ENCODE measurements at places on chromosomes 16 and 17.
A peak's percentile ranks its signal among the peaks of the same experiment; 100 is the strongest.

- H3K27me3 ChIP-seq: no peaks in the 10 kb centered on the region
- no peaks in the 10 kb centered on the region for H3K36me3 ChIP-seq
- no peaks in the 10 kb centered on the region for H3K4me1 ChIP-seq
- H3K4me3 ChIP-seq: no peak overlapping the region
These were observed 220.8 kb downstream of the RPTOR start for GRCh38 chr17:80765241-80765961.

- no peak overlapping the region for H3K27ac ChIP-seq
- peaks cover 37% of the 10 kb centered on the region for H3K36me3 ChIP-seq
- no peaks in the 10 kb centered on the region for H3K27me3 ChIP-seq
- no peaks in the 10 kb centered on the region for H3K4me1 ChIP-seq
- no peak overlapping the region for H3K4me3 ChIP-seq
These were observed 17.8 kb downstream of the CLUH start for GRCh38 chr17:2693561-2694380.

GRCh38 chr17:61570118-61570517 lies 20.9 kb downstream of the NACA2 start:
- H3K4me3 ChIP-seq: no peak overlapping the region
- H3K4me1 ChIP-seq: no peaks in the 10 kb centered on the region
- H3K27me3 ChIP-seq: no peaks in the 10 kb centered on the region
- no peak overlapping the region for H3K27ac ChIP-seq
- H3K36me3 ChIP-seq: no peaks in the 10 kb centered on the region
- no peak for DNase-seq

DNA sequence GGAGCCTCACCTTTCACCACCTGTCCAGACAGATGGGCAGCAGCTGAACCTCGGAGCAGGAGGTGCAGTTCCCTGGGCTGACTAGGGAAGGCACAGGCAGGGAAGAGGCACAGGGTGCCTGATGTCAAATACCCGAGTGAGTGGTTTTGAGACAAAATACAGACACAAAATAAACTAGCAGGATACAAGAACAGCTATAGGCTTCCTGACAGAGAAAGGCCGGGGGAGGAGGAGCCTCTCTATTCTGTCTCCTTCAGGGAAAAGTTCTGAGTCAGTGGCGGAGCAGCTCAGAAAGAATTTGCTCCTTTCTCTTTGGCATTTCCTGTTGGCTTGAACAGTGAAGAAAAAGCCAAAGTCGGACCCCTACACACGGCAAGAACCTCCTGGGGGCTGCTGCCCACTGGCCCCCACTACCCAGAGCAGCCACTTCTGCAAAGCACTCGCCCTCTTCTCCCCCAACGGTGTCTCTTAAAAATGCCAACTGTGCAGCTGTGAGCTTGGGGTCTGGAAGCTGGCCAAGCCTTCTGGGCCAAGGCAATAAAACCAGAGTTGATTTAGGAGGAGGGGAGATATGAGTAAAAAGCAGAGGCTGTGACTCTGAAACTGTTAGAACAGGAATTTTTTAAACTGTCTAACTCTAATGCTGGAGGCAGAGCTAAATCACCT lies 14.4 kb upstream of the FAAP100 start:
- H3K36me3 ChIP-seq: peaks cover 91% of the 10 kb centered on the region
- no peak overlapping the region for H3K27ac ChIP-seq
- no peak for DNase-seq

GRCh38 chr17:78322327-78322857 lies 37.5 kb downstream of the SOCS3 start:
- no peak for DNase-seq
- H3K4me1 ChIP-seq: peaks cover 7% of the 10 kb centered on the region
- H3K4me3 ChIP-seq: no peak overlapping the region
- H3K36me3 ChIP-seq: no peaks in the 10 kb centered on the region
- no peaks in the 10 kb centered on the region for H3K27me3 ChIP-seq

- no peak overlapping the region for H3K4me3 ChIP-seq
- H3K27me3 ChIP-seq: no peaks in the 10 kb centered on the region
- no peak overlapping the region for H3K27ac ChIP-seq
- peaks cover 3% of the 10 kb centered on the region for H3K36me3 ChIP-seq
- no peaks in the 10 kb centered on the region for H3K4me1 ChIP-seq
- no peak for DNase-seq
These were observed 11.0 kb downstream of the KRT33A start for GRCh38 chr17:41339571-41340172.

DNA sequence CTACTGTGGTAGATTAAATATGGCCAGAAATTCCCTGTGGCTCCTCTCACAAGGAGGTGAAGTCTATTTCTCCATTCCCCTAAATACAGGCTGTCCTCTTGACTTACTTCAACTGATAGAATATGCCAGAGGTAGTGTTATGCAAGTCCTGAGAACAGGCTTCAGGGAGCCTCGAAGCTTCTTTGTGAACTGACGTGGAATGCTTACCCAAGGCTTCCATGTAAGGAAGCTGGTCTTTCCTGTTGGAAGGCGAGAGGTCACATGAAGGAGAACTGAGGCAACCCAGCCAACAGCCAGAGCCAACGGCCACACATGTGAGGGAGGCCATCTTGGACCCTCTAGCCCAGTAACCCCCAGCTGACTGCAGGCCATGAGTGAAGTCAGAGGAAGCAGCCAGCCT lies 267.9 kb downstream of the MRTFB start:
- DNase-seq: no peak
- no peaks in the 10 kb centered on the region for H3K4me1 ChIP-seq
- peaks cover 2% of the 10 kb centered on the region for H3K36me3 ChIP-seq
- H3K27ac ChIP-seq: no peak overlapping the region
- no peaks in the 10 kb centered on the region for H3K27me3 ChIP-seq

DNA sequence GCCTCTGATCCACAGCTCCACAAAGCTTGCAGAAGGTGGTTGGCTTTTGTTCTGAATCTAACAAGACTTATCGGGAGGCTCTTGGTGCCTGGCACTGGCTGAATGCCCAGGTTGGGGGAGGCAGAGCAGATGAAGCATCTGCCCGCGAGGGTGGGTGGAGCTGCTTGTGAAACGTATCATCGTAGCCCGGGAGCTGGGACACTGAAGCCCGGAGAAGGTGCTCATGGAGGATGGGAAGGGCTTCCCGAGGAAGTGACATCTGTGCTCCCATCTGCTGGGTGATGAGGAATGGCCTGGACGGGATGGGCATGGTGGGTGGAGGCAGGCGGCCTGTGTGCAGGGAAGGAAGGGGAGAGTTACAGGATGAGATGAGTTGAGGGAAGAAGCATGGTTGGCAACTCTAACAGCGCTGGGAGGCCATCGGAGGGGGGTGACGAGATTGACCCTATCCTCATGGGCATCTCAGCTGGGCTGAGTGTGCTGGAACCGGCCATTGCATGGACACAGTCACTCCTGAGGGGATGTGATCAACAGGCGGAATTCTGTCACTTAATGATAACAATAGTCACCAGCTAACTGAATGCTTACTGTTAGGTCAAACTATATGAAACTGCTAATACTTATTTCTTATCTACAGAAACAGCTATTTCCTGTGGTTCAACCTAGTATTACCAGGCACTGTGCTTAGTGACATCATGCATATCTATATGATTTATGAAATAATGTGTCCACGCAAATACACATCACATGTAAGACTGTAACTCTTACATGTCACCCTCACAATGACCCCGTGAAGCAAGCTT lies 102.7 kb downstream of the ABCC6 start:
- no peak overlapping the region for H3K4me3 ChIP-seq
- H3K4me1 ChIP-seq: no peaks in the 10 kb centered on the region
- no peak for DNase-seq
- H3K27ac ChIP-seq: no peak overlapping the region

DNA sequence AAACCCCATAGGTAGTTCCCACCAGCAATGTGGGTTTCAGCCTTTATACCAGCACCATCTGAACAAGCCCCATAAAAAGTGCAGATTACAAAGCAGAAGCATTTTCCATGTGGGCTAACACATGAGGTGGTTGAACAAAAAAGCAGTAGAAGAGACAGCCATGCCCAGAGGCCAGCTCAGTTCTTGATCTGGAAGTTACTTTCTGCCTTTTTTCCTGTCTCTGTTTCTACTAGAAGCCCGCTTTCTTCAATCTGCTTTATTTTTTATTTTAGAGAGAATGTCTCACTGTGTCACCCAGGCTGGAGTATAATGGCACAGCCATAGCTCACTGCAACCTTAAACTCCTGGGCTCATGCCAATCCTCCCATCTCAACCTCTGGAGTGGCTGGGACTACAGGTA lies 31.5 kb upstream of the APOH start:
- DNase-seq: no peak
- no peak overlapping the region for H3K4me3 ChIP-seq
- H3K27me3 ChIP-seq: no peaks in the 10 kb centered on the region

DNA sequence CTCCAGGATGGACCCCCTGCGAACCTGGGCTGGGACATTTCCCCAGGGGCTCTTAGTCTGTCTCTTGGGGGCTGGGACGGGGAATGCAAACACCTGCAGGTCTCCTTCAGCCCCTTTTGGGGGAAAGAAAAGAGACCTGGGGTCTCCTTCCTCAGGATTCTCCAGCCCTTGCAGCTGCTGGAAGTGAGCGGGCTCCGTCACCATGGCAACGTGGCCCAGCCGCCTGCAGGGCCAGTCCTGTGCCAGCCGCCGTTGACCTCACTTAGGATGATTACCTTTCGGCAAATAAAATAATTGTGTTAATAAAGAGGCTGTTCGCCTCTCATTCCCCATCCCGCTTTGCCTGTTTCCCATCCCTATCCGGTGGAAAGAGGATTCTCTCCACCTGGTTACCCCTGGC lies 25.7 kb downstream of the MRM1 start:
- DNase-seq: peak; percentile 61
- H3K27me3 ChIP-seq: no peaks in the 10 kb centered on the region
- H3K27ac ChIP-seq: no peak overlapping the region
- no peaks in the 10 kb centered on the region for H3K36me3 ChIP-seq
- H3K4me3 ChIP-seq: no peak overlapping the region

DNA sequence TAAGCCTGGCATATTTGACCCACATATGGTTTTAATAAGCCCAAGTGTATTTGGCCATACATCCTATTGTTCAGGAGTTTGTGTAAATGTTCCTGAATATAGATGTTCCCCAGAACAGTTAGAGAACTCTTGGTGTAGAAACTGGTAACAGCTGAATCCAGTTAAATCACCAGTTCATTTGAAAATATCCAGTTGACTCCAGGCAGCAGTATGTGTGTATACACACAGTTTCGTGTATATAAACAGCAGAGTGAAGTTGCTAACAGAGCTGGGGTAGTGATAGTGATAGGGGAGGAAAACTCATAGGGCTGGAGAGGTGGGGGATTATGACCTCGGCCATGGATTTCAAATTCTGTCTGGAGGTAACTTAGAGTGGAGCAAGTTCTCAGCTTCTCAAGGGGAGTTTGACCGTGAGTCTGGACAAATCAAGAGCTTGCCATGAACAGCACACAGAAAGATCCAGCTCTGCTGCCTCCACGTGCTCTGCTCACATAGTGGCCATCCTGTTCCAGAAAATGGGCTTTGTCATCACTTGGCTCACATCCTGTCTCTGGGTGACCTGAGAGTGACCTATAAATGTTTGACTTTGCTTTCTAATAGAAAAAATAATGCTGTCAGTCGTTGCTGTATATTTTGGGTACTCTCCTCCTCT lies 30.6 kb upstream of the MMD start:
- H3K36me3 ChIP-seq: 0 out of 2 replicates have a peak, but pooled peaks cover 3% of the 10 kb centered on the region
- no peaks in the 10 kb centered on the region for H3K27me3 ChIP-seq
- no peak for DNase-seq
- no peak overlapping the region for H3K4me3 ChIP-seq
- H3K4me1 ChIP-seq: peaks cover 3% of the 10 kb centered on the region
- no peak overlapping the region for H3K27ac ChIP-seq

DNA sequence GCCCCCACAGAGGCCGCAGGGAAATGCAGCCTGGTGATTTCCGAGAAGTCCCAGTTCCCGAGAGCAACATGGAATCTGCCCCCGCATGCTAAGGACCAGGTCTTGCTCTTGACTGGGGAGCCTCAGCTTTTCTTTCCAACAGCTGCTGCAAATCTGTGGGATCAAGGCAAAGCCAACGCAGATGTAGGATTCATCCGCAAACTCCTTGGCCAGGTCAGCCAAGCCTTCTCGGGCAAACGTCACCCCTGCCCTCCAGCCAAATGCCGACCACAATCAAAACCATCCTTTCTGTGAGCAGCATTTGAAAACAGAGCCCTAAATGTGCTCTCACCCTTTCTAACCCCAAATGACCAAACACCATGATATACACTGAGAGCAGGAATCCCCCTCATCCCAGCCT lies 54.0 kb downstream of the MRM3 start:
- peaks cover 9% of the 10 kb centered on the region for H3K36me3 ChIP-seq
- H3K27ac ChIP-seq: no peak overlapping the region
- DNase-seq: no peak
- no peaks in the 10 kb centered on the region for H3K27me3 ChIP-seq

DNA sequence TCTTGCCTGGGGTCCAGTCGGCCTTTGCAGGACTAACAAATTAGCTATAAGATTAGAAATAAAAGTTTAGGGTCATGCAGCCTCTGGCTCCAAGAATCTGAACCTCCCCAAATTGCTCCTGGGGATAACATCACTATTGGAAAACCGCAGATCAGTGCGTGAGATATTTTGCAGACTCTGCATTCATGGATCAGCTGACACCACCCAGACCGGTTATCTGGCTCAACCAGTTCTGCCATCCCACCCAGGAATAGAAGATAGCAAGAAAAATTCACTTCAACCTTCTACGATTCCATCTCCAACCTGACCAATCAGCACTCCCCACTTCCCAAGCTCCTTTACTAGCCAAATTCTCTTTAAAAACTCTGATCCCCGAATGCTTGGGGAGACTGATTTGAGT lies 4.3 kb upstream of the PGS1 start:
- H3K36me3 ChIP-seq: no peaks in the 10 kb centered on the region
- peaks cover 6% of the 10 kb centered on the region for H3K4me1 ChIP-seq
- H3K27me3 ChIP-seq: no peaks in the 10 kb centered on the region
- H3K27ac ChIP-seq: no peak overlapping the region
- peak overlapping the region; percentile 45 for H3K4me3 ChIP-seq

- H3K27ac ChIP-seq: no peak overlapping the region
- no peaks in the 10 kb centered on the region for H3K4me1 ChIP-seq
- no peak overlapping the region for H3K4me3 ChIP-seq
- no peak for DNase-seq
- no peaks in the 10 kb centered on the region for H3K27me3 ChIP-seq
These were observed 18.0 kb downstream of the PLCD3 start for GRCh38 chr17:45114117-45114932.
